ENCODE measurements at places on chromosomes 6 and 20.

- DNase-seq: no peak
Measured at GRCh38 chr20:33662172-33662571, at the start of gene C20orf144. C20orf144 (plus strand) TSS chr20:33662327; CDS start chr20:33662346, 19 bp downstream.

- no peak for DNase-seq
Measured at GRCh38 chr6:100920028-100920605, 39.0 kb upstream of the ASCC3 start.

GRCh38 chr6:76888351-76888750 is 574.9 kb downstream of the HTR1B start:
- no peak for DNase-seq

GRCh38 chr6:126056355-126057004 is 70.1 kb downstream of the TRMT11 start:
- no peak for DNase-seq

DNA sequence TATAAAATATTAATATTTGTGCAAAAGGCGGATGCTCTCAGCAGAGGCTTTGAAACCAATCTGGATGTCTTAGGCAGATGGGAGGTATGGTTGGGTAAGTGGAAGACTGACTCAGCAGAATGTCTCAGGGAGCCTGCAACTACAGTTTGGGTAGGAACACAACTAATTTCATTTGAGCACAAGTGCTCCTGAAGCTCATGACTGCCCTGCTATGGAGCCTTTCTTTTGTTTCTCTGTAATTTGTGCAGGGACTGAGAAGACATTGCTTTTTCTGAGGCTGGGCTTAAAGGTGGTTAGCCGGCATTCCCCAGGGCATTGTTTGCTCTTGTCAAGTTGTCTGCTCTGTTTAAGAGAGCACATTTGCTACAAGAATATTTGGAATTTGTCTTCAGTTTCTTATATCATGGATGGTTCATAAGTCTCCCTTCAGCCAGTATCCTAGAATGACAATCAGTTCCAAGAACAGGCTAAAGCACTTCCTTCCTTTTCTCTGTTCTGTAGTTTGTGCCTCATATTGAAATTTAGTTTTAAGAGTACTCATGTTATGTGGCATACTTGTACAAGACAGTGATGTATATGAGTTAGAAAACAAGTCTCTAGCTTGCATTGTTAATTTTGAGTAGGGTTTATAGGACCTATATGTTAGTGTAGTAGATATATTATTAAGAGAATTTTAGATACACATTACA is 208.3 kb downstream of the ZFAND3 start:
- DNase-seq: no peak

DNA sequence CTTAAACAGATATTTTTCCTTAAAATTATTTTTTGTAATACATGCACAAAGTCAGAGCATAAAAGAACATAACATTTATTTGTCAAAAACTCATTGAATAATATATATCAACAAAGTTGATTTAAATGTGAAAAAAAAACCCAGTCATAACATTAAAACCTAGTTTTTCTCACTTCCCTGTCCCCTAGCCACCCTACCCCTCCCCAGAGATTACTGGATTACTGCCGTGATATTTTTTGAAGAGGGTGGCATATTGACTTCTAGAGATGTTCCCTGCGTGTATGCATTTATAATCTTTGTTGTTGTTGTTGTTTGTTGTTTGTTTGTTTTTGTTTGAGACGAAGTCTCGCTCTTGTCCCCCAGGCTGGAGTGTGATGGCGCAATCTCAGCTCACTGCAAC is 52.4 kb upstream of the ARMC2 start:
- DNase-seq: no peak

GRCh38 chr20:45607810-45608209 is 21.7 kb upstream of the WFDC10A start:
- no peak for DNase-seq

GRCh38 chr6:148625609-148626008 is 121.2 kb upstream of the UST start:
- DNase-seq: no peak

GRCh38 chr6:13452346-13453117 is 34.9 kb downstream of the GFOD1 start:
- DNase-seq: no peak

DNA sequence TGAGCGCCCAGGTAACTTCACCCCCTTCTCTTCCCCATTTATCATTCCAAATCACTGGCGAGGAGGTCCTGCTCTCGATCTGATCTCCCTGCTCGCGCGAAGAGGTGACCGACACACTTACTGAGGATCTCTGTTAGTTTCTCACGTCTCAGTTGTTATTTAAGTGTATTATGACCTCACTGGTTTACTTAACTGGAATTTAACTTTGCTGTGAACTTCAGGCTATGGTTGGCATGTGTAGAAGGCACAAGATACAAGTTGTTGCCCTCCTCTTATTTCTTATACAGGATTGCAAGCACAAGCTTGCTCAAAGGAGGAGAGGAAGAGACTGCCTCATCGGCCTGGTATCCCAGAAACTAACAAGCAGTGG is 1.2 kb downstream of the RNF217 start:
- no peak for DNase-seq

DNA sequence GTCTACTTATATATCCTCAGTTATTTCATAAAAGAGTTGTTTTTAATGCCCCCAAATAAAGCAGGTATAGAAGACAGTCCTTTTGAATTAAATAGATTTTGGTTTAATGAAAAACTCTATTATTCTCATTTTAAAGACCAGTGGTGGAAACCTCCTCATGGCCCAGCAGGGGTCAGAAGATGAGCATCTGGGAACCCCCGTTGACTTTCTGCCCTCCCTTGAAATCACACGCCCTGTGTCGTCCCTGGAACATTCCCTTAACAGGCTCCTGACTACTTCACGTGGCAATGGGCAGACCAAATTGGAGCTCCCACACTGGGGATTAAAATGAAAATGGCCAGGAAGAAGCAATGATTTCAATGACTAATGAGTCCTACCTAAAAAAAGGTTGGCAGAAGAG is 220.9 kb downstream of the KIF16B start:
- no peak for DNase-seq

DNA sequence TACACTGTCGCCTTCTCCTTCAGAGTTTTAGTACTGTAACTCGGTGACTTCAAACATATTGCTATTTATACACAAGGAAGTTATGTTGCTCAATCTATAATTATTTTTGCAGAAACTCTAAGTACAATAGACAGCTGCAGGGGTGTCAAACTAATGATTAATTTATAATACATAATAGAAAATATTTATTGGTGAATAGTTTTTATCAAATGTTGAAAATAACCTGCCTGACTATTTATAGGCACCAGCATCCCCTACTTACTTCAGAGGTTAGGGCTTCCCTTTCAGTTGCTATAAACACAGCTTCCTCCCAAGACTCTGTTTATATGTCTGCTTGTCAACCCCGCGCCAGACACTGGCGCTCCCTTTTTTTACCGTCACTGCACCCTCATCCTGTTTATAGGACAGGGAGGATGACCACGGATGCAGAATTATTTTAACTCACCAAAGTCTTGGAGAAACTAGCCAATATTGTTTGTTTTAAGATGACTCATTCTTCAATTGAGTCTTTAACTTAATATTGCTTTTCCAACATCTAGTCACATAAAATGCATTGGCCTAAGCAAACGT is 225.0 kb downstream of the ALDH8A1 start:
- no peak for DNase-seq

GRCh38 chr20:19344341-19344740 is 131.9 kb downstream of the SLC24A3 start:
- no peak for DNase-seq

GRCh38 chr6:118893807-118894424 is at the start of gene ASF1A:
ASF1A (plus strand) TSS chr6:118894152; CDS start chr6:118894414, 262 bp downstream.
- peak; percentile 87 for DNase-seq

All from COR-L47 (cell line).